Stimulated activated CD8-positive, alpha-beta memory T cell treated with anti-CD3 and anti-CD28 coated beads, Interleukin-15, amount 100 ng/mL, for 24 hours (primary cell): ENCODE measurements at places on chromosomes 1 and 21.

- DNase-seq, result no peak
Measured at GRCh38 chr1:208557046-208557722, 313.0 kb upstream of the PLXNA2 start.

- DNase-seq, result no peak
Measured at GRCh38 chr1:28233264-28233606, 406 bp upstream of the DNAJC8 start.

DNA sequence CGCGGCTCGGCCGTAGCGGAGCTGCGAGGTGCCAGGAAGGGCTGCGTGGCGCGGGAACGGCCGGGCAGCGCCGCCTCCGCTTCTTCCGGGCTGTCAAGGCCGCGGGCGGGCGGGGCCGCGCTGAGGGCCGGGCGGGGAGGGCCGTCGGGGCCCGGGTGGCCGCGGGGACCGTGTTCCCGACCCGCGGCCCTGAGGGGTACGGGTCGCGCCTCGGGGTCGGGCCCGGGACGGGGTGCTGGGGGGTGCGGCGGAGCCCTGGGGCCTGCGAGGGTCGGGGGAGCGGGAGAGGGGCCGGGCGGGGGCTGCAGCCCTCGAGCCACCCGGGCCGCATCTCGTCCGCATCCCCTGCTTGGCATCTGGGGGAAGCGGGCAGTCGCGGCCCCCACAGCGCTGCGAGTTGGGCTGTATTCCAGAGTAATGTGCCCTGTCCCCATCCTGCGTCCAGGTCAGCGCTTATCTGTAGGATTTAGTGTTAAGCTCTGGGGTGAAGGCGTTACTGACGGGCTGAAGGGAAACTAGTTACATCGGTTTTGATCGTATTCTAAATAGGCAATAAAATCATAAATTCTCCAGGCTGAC, 379 bp downstream of the RER1 start:
- DNase-seq, result no peak

GRCh38 chr1:67795179-67795912, 37.9 kb downstream of the GNG12 start:
- DNase-seq, result no peak

DNA sequence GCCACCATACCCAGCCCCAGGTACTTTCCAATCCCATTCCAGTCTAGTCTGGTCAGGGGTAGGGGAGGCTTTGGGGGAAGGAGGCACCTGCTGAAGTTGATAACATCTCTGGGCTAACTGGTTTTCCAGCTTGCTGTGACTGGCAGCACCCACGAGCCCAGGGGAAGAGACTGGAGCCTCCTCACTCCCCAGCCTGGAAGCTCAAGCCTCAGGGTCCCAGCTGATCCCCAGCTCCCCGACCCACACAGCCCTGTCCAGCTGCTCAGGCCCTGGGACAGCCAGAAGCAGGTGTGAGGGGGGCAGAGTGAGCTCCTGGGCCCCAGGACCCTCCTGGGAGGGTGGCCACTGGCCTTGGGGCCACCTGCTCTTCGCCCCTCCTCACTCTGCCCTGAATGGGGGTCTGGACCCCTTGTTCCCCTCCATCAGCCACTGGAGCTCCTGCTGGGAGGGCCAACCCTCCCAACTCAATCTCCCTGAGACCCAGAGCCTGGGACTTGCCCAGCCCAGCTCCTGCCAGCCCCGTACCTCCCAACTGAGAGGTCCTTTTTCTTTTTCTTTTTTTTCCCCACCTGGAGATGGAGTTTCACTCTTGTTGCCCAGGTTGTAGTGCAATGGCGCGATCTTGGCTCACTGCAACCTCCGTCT, 23.5 kb upstream of the RNU1-4 start:
- DNase-seq, result no peak

DNA sequence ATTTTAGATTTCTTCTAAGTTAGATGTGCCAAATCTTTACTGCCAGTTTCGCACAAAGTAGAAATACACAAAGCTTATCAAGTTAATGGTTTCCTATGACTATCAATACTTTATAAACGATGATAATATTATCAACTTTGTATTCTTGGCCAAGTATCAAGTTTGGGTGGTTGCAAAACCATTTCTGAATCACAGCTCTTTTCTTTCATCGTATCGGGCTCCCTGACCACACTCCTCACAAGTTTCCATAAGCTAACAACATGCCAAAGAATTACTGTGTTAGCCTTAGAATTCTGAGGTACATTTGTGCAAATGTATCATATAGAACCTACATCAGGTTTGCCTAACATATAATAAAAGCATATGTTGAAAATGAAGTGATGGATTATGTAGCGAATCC, 311.0 kb downstream of the KCTD3 start:
- no peak for DNase-seq

- DNase-seq, result no peak
Measured at GRCh38 chr1:23023174-23023845, 4.0 kb downstream of the KDM1A start.

GRCh38 chr1:219264561-219264960, 90.9 kb downstream of the LYPLAL1 start:
- no peak for DNase-seq

DNA sequence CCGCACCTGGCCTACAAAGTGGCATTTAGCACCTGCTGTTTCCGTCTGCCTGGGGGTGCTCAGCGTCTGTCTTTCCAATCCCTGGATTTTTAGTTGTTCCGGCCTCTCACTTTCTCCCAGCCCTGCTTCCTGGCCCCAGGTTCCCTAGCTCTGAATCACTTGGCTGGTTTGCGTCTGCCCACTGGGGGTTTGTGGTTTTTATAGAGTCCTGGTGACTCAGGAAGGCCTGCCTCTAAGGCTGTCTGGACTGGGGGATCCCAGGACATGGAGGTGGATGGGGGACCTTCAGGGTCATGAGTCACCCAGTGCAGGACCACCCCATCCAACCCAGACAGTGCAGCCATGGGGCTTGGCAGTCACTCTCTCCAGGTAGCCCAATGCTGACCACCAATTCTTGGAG, 53.5 kb downstream of the MRPL37 start:
- DNase-seq, result no peak

GRCh38 chr1:193568512-193568911, 382.1 kb upstream of the B3GALT2 start:
- DNase-seq, result no peak

- no peak for DNase-seq
Measured at GRCh38 chr1:115052454-115053083, 22.9 kb downstream of the TSHB start.
